ENCODE measurements at places on chromosomes 2 and 18.

DNA sequence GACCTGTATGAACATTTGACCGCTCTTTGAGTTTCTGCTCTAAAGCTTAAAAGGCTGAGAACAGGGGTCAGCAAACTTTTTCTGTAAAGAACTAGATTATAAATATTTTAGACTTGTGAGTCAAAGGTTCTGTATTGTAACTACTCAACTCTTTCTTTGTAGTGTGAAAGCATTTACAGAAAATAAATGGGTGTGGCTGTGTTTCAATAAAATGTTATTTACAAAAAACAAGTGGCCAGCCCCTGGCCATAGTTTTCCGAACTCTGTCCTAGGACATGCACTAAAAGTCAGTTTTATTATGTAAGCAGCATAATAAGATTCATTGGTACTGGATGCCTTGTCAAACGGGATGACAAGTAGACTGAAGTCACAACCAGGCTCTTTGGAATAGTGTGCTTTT is 434.9 kb downstream of the ZEB2 start:
- no peak for DNase-seq

GRCh38 chr18:36284671-36285295 is 12.7 kb upstream of the FHOD3 start:
- DNase-seq: no peak

DNA sequence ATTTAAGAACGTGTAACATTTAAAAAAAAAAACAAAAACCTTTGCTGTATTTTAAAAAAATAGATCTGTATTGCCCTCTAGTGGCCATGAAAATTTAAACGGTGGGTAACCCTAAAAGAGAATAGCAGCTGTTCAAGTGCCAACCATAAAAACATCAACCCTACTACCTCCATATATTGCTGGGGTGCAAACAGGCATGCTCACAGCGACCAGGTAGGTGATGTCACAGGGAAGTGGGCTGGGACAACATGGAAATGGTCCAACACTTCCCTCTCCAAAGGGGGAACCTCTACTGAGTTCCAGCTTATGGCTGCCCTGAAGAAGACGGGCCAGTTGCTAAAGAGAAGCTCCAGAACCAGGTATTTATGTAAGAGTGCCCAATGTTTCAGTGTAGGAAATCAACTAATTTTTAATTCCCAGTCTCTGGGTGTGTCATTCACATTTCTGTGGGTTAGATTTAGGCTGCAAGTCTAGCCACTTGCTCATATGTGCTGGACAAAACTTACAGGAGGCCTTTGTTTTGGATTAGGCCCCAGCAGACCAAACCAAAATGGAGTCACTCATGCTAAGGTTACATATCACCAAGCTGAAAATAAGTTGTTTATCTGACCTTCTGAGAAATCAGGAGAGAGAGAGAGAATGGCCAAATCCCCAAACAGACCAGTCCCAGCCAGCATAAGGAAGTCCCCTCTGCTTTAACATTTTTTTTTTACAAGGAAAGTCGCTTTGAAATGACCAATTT is 54.5 kb downstream of the SKA1 start:
- no peak for DNase-seq

- DNase-seq: no peak
These were observed 238.2 kb upstream of the MYT1L start for GRCh38 chr2:2569306-2569705.

DNA sequence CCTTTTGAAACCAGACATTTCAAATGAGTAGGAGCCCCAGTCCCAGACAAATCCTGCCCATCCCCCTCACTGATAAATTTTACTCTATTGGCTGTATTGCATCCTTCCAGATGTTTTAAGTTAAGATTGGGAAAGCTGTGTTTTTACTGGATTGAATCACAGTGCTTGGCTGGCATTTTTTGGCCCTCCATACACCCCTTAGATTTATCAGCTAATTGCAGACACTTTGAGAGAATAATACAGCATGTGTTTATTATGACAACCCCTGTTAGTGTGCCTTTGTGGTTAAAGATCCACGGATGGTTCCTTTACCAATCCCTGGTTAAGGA is 74.9 kb downstream of the ANTXR1 start:
- DNase-seq: no peak

GRCh38 chr2:39618736-39619135 is 47.0 kb upstream of the TMEM178A start:
- no peak for DNase-seq

- no peak for DNase-seq
These were observed 631.8 kb upstream of the SETBP1 start for GRCh38 chr18:44048846-44049245.

DNA sequence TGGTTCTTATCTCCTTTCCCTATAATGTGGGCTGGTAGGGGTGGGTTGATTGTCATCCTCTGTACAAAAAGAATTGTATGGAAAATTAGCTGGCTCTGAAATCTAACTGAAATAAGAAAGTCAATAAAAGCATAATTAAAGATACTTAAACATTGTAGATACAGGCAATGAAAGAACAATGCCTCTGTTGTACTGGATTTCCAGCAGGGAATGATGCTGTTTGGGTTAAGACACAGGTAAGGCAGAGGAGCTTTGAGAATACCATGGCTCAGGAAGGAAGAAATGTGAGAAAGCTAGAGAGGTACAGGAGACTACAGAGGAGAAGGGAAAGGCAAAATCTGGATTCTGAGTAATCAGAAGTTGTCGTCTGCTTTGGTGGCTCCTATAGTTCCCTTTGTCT is 10.1 kb downstream of the DTNA start:
- no peak for DNase-seq

DNA sequence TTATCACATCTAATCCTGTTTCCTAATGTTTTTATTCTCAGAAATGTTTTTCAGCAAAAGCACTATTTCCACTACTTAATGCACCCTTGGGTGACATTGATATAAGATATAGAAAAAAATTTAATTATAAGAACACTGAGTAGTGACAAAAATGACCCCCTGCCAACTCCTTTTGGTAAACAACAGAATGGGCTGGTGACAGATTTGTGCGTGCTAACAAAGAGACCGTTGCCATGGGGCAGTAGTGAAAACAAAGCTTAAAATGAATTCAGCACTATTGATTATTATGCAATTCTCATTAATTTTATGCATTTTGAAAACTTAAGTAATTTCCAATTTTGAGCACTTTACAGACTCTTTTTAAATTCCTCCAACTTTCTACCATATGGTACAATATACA is 33.1 kb downstream of the RDH14 start:
- no peak for DNase-seq

- no peak for DNase-seq
These were observed 1569.5 kb upstream of the NXPH2 start for GRCh38 chr2:140349695-140350094.

DNA sequence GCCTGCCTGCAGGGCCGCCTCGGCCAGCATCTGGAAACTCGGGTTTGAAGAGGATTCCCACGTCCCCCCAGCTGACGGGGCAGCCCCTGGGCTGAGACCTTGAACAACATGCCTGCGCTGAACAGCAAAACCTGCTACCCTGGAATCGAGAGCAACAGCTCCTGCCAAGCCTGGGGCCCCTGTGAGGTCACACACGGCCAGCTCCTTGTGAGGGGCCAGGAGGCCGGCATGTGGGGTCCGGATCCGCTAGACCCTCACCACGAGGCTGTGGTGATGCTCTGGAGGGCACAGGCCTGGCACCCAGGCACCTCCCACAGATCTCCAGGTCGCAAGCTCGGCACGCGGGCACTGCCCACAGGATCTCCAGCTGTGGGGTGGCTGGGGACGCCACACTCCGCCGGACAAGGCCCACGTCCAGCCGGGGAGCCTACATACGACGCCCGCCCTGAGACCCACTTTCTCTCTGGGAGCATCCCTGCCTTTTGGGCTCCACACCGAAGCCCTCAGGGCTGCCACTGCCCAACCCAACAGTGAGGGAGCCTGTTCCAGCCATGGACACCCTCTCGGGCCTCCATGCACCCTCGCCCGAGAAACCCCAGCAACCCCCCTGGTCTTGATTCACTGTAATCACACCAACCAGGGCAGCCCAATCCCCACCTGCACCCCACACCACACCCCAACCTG is 34.1 kb downstream of the SLC66A2 start:
- no peak for DNase-seq

- DNase-seq: no peak
These were observed 2.1 kb downstream of the HK2 start for GRCh38 chr2:74835831-74836674.

DNA sequence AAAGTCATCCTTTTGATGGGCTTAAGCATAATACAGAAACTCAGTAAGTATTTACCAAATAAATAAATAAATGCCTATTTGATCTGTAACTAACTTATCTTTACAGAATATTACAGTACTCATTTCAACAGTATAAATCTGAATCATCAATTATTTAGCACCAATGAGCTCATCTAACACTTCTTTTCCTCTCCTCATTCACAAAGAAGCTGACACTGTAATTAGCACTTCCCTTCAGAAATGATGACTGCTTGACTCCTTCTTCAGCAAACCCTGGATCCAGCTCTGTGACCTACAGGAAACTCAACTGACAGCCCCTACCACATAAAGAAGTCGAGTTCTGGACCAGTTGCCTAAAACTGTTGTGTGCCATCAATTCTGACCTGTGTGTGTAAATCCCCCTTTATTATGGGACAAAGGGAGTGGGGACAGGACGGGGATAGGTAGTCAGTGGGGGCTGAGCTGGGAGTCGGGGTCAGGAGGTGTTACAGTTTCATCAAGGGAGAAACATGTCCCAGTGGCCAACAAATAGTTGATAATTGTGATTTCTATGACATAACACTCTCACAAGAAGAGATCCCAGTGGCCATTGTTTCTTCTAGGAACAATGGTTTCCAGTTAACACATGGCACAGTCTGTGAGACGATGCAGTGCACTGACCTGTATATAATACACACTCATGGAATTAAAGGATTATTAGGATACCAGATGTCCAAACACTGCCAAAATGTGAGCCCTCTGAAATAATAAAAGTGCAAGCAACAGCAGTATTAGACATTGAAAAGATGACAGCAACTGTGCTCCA is 68.7 kb downstream of the STK39 start:
- no peak for DNase-seq

GRCh38 chr2:99974682-99975375 is 167.6 kb downstream of the AFF3 start:
- DNase-seq: no peak

- DNase-seq: no peak
These were observed 882 bp downstream of the PLA2R1 start for GRCh38 chr2:160061533-160061932.

All from stimulated activated CD4-positive, alpha-beta T cell treated with anti-CD3 and anti-CD28 coated beads, Interleukin-1b, Interleukin-23, amount 100 ng/mL, for 1 hour (primary cell).